Cortex of kidney (tissue), 1 donor: ENCODE measurements at places on chromosomes 4 and X.

DNA sequence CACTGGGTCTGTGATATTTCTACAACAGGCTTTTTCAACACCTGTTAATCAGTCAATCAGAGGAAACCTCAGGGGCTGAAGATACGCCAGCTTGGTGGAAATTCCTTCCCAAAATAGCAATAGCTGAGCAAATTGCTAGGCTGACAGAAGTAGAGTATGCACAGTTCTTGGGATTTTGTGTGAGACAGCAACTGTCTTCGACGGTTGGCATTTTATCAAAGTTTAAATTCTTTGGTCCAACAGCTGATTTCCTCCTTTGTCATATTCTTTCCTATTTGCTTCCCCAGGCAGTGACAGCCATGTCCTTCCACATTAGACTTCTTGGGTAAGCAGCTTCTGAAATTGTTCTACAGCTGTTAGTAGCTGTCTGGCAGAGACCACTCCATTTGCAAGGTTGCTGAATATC is 8.0 kb upstream of the PALLD start:
- DNase-seq = no peak

- no peak for DNase-seq
Measured at GRCh38 chr4:13413729-13414437, 70.3 kb downstream of the RAB28 start.

- no peak for DNase-seq
Measured at GRCh38 chr4:174933083-174933482, 14.9 kb downstream of the ADAM29 start.

DNA sequence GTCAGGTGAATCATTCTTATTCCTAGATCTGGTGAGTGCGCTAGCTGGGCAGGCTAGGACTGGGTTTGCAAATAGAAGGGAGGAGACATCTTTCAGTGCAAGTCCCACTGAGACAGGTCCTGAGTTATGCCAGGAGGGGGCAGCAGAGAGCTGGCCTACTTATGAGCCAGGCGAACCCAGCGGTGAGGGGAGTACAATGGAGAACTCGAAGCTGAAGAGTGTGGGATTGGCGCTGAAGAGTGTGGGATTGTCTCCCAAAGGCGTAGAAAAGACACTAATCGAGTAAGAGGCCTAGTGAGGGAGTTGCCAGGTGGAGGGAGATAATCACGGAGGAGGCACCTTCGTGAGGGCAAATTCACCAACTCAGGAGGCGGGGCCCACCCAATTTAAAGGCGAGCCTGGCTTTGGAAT is 91.7 kb upstream of the CXorf66 start:
- no peak for DNase-seq

GRCh38 chr4:64781737-64782326 is 372.6 kb upstream of the TECRL start:
- DNase-seq = no peak

GRCh38 chrX:149871940-149872339 is 9.0 kb upstream of the MAGEA8 start:
- DNase-seq = no peak

DNA sequence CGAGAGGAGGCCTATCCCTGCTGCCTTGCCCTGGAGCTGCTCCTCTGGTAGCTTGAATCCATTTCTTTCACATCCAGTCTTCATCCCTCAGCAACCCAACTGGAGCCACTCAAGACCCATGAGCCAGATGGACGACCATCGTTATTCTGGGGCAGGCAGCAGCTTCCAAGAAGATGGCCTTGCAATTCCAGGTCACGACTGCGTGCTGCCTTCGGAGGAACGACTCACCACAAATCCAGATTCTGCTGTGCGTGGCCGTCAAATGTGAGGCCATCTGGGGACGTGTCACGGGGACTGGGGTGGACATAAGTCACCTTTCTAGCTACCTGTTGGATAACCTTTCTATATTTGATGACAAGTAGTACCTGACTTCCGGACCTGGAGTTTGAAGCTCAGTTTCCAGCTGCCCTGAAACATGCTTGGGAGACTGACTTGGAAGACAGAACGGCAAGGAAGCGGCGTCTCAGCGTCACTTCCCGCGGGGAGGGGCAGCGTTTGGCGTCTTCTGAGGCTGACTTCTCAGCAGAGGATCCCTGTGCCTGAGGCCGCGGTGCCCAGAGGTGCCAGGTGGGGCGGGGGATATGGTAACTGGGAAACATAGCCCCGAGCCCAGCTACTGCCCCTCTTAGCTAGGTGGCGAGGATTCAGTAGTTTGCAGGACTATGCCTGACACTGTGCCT is 11.7 kb upstream of the TMEM271 start:
- DNase-seq = no peak

DNA sequence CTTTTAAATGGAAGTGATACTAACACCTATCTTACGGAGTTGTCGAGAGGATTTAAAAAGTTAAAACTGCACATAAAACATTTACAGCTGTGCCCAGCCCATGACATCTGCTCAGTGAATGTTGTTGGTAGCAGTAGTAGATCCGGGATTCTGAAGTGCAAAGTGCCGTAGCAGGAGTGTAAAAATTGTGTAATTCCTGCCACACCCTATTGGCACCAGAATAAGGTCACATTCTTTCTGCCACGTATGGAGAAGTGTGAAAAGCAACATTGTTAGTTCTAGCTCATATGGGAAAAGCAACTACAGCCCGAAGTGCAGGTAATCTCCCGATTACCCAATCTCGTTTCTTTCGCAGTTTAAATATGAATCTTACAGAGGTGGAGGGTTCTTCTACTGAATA is 31.2 kb downstream of the PRIMPOL start:
- DNase-seq = no peak

DNA sequence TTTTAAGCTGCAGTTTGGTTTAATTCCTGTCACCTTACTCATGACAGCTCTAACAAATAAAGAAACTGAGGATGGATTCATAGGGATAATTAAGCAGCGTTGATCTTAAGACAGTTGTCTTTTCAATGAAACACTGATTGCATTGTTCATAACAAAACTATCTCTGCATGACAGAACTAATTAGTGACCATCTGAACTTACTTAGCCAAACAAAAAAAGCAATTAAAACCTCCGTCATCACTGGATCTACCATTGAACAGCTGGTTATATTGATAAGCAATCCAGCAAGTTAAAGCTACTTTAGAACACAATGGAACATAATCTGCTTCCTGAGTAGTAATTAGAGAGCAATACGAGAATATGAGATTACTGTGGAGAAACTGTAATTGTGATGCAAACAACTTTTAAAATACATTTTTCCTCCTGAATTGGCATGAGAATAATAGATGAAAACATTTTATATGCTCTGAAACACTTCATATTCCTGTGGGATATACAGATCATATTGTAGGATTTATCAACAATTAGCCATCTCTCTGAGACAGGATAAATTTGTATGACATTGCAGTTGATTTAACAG is 2576.8 kb downstream of the PCDH7 start:
- no peak for DNase-seq
